ENCODE measurements at places on chromosomes 16 and 17.

DNA sequence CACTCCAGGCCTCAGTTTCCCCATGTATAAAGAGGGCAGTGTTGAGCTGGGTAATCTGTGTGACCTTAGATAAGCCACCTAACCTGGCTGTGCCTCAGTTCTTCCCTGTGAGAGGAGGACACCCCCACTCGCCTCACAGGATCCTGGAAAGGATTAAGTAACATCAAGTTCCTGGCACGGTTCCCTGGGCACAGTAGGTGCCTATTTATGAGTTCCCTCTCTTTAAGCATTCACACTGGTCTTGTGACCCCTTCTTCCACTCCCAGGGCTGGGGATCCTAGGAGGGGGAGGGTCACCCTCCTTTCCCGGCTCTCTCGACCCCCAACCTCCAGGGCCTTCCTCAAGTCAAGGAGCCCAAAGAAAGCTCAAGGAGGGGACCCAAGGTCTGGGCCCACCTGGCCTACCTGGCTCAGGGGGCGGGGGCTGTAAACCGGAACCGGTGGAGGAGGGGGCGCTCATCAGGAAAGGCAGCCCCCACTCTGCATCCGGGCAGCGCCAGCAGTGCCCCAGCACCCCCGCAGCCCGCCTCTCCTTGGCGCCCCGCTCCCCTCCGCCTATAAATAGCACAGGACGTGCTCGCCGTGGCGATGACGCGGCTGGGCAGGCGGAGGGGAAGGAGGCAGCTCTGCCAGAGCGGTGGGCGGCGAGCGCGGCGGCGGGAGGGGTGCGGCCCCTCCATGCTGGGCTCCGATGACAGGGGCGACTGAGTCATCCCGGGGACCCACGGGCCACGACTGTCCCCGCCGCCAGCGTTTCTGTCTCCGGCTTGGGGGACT, 9.4 kb downstream of the RPL19 start:
- DNase-seq, result no peak

GRCh38 chr17:29050176-29050575, 7.2 kb downstream of the PIPOX start:
- no peak for DNase-seq

DNA sequence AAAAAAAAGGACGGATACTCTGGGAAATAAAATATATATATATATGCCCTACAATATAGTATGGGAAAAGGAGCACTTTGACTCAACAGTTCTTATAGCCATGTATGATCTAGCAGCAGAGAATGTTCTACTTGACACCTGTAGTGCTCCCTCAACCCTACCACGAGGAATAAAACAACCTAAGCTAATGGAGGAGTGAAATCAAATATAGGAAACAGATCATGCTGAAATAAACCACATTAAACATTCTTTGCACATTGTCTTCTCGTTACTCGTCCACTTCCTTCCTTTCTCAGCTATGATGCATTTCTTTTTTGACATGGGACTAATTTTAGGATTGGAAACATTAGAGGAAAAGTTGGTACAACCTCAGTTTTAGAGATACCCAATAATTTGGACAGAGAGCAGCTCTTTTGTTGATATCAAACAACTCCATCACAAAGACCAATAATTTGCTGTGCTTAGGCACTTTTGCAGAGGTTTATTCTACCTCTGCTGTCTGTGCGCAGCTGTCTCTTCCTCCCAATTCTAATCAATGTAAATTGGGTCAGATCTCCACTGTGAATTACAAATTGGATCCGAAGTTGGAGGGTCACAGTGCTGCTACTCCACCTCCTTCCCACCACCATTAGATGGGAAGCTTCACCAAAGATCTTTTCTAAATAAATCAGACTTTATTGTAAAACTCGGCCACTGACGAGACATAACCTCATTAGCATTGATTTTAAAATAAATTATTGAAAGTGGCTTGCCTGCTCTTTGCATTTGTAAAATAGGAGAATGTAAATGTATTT, 65.8 kb downstream of the SNX11 start:
- DNase-seq, result no peak

GRCh38 chr17:47208744-47209488, at the start of gene MYL4:
Gene MYL4 (plus strand): TSS chr17:47209348. CDS start chr17:47209423, 75 bp downstream.
- DNase-seq, result no peak

GRCh38 chr16:89658221-89658879, 714 bp downstream of the SPATA33 start:
- no peak for DNase-seq
